CD4-positive, alpha-beta T cell treated with Interleukin-6 at 100 ng/mL for 8 hours (primary cell): ENCODE measurements at places on chromosomes 4 and X.
A peak's percentile ranks its signal among the peaks of the same experiment; 100 is the strongest.

GRCh38 chr4:1042352-1043055 lies 31.1 kb downstream of the FGFRL1 start:
- DNase-seq: no peak

DNA sequence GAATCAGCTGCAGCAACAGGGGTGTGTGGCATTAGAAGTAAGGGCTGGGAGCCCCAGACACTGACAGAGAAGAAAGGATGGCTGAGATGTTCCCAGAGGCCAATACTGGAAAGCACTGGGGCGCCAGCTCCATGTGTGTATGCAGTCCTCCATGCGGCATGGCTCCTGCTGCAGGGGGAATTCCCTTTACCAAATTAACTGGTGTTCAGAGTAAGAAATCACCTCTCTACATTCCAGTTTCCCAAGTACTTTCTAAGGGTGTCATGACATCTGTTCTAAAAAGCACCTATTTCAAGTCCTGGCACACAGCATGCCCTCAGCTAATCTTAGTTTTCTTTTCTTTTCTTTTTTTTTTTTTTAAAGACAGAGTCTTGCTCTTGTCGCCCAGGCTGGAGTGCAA lies 98.0 kb downstream of the MAML3 start:
- DNase-seq: no peak

GRCh38 chr4:125283707-125284279 lies 31.0 kb upstream of the FAT4 start:
- no peak for DNase-seq

DNA sequence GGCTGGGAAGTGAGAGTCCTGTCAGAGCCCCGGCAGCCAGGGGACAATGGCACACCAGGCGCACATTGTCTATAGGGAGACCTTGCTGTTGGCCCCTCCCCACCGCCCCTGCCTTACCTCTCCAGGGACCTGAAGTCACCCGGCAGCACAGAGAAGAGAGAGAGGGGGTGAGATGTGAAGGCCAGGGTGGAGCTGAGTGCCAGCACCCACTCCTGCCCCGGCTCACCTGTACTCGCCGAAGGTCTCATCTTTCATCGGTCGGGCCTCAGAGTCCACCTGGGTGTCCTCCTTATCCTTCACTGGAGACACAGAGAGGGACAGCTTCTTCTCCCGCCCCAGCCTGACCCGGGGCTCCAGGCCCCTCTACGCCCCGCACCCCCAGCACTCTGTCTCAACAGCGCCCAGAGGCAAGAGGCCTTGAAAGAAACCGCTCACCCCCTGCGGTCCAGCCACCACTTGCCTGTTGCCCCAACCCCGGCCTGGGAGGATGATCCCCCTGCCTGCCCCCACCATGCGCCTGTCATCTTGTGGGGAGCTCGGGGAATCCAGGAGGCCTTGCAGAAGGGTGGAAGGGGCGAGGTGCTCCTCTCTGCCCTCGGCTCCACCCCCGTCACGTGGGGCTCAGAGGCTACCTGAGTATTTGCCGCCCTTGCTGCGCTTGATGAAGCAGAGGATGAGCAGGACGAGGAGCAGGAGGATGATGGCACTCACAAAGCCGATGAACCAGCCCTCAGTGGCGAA lies 22.6 kb downstream of the L1CAM start:
- no peak for DNase-seq

- no peak for DNase-seq
Observed at GRCh38 chr4:39486221-39486804, 27.5 kb downstream of the LIAS start.

DNA sequence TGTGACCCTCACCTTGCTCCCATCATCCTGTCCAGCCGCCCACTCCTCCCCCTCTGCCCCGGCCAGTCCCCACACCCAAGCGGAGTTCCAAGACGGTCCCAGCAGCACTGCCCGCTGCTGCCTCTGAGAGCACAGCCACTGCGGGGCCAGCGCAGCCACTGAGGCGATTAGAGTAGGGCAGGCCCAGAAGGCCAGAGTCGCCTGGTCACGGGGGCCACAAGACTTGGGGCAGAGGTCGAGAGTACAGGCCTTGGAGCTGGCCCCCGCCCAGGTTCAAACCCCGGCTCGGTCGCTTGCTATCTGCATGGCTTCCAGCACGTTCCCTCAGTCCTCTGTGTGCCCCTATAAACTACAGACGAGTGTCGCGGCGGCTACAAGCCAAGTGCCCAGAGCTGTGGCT lies 53.2 kb upstream of the ADRA2C start:
- no peak for DNase-seq

GRCh38 chrX:24242649-24243175 lies 71.2 kb downstream of the SUPT20HL2 start:
- DNase-seq: no peak

DNA sequence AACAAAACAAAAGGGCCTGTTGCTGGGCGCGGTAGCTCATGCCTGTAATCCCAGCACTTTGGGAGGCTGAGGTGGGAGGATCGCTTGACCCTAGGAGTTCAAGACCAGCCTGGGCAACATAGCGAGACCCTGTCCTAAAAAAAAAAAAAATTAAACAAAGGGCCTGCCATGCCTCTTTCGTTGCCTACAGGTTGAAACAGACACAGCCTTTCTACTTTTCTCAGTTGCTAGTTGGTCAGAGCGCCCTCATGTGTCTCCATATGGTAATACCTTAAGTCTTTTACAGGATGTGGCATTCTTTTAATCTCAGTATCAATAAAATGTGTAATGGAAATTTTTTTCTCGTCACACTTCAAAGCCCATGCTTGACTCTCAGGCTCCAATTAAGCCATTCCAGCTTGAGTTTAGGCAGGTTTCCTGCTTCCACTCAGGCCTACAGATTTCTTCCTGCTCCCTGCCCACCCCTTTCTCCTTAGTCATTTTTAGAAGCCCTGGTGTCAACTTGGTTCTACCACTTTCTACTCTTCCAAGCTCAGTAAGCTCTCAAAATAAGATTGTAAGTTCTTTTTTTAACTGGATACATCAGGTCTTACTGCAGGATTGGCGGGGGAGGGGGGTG lies 4.6 kb upstream of the SOWAHD start:
- DNase-seq: peak; percentile 79

GRCh38 chr4:182022909-182023308 lies 220.3 kb upstream of the TENM3 start:
- no peak for DNase-seq

- DNase-seq: no peak
Observed at GRCh38 chrX:28997706-28998463, 410.6 kb downstream of the IL1RAPL1 start.

- DNase-seq: no peak
Observed at GRCh38 chr4:88188738-88189417, 30.4 kb upstream of the ABCG2 start.

DNA sequence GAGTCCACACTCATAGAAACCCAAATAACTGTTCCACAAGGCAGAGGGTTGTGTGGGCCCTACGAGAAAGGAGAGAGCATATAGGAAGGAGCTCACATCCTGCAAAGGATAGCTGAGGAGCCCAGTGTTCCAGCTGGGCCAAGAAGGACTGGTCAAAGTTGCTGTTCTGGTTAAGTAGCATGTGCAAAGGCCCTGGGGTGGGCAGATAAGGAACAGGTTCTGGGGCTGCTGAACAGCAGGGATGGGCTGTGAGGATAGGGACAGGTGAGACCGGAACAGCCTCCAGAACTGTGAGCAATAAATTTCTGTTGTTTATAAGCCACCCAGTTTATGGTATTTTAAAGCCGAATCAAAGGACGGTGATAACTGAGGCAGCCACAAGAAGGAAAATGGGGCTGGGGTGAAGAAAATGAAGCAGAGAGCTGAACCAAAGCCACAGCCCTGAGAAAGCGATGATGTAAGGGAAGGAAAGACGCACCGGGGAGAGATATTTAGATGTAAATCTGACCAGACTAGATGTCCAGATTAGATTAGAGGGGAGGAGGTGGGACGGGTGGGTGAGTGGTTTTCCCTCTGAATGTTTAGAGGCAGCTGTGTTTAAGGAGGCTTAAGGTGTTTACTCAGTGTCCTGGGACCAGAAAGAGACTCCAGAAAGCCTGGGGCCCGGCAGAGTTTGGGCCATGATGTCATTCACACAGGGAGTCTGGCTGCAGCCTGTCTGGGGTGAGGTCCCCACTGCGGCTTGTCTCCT lies 180.8 kb upstream of the BCOR start:
- DNase-seq: peak; percentile 57
